ENCODE measurements at places on chromosomes 2 and 18.

DNA sequence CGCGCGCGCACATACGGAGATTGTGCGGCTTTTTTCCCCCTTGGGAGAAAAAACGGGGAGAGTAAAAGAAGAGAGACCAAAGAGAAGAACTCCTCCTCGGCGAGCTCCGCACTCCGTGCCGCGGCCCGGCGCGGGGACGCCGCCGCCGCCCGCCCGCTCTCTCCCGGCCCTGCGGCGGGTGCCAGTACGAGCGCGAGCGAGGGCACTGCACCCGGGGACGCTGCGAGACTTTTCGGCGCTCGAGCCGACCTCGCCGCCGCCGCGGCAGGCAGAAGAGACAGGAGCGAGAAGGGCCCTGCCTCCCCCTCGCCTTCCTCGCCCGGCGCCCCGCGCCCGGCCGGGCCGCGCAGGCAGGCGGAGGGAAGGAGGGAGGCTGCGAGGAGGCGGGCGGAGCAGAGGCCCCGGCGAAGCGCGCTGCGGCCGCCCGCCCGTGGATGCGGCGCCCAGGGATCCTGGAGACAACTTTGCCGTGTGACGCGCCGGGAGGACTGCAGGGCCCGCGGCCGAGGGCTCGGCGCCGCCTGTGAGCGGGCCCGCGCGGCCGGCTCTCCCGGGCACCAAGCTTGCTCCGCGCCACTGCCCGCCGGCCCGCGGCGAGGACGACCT, 857 bp upstream of the INHBB start:
- peak; percentile 21 for DNase-seq

- no peak for DNase-seq
Observed at GRCh38 chr2:99079226-99079625, 62.3 kb upstream of the C2orf15 start.

- DNase-seq = no peak
Observed at GRCh38 chr2:105447476-105447875, 48.6 kb upstream of the FHL2 start.

DNA sequence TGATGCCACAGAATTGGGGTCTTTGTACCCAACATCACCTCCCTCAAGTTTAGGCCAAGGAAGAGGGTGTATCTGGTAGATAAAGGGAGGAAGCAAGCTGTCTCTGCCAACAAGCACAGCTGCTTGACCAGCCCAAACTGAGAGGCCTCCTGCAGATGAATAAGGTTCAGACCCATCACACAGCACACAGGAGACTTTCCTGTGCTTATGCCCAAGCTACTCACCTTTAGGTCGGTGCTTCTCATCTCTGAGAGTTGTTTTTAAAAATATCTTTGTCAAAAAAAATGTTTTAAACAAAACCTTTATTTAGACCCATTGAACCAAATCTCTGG, 24.7 kb upstream of the SP3 start:
- no peak for DNase-seq

DNA sequence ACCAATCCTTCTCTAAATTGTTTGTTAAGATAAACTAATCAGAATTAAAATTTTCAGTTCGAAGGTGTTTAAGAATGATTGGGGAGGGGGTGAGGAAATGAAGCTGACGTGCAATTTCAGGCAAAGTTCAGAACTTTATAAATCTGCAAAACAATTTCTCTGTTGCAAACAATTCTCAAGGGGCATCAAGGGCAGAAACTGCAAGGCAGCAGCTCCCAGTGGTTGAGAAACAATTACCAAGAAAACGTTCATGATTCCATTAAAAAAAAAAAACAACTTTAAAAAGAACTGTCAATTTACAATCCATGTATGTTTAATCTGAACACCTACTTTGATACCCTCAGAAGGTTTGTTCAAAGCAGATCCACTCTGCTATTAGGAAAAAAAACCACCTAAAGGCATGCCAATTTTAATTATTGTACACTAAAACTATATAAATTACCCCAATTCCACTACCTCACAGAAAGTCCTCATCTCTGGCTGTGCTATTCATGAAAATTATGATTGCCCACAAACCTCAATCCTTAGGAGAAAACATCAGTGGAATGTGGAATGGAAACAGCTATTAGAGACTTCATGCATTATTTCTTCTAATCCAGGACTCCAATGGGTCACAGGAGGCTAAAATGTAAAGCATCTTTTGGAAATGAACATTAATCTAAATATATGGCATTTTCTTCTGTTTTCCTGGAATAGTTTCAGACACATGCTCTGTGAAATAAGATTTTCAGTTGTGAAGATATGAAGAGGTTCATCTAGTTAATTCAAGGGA, 119.9 kb upstream of the ACVR1C start:
- DNase-seq = peak; percentile 20

Measured in AG08395 (cell line).